Suppressor macrophage (primary cell): ENCODE measurements at places on chromosomes 12 and 14.

GRCh38 chr14:38207736-38208617 is at the start of gene SSTR1:
Gene SSTR1 (plus strand): TSS chr14:38207904. CDS start chr14:38209390, 1,486 bp downstream.
- no peak for DNase-seq

GRCh38 chr12:84128117-84128991 is 784.2 kb downstream of the SLC6A15 start:
- DNase-seq: no peak

GRCh38 chr14:104341532-104342434 is 203.4 kb downstream of the KIF26A start:
- peak; percentile 68 for DNase-seq

DNA sequence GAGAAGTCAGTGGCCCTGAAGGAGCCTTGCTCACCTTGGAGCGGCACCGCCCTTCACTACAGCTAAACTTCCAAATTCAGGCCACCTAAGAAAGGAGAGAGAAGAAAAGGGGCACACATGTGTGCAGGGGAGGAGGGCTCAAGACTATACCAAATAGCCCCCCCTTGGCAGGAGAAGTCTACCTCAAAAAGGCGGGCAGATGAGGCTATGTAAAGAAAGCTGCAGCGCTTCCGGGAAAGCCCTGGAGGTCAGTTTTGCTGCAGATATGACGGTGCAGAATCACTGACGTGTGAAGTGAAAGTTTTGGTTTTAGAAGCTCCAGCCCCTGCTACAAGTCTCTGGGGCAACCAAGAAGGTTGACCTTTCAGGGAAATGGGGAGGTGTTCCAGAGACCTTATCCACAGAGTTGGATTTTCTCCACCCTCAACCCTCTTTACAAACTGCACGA is 48.2 kb upstream of the PNMA1 start:
- peak; percentile 52 for DNase-seq

- no peak for DNase-seq
These were observed 47.9 kb upstream of the PLEKHG7 start for GRCh38 chr12:92654929-92655328.

- DNase-seq: peak; percentile 81
These were observed 59.8 kb upstream of the C12orf71 start for GRCh38 chr12:27142101-27142721.

- no peak for DNase-seq
These were observed 23.8 kb upstream of the DICER1 start for GRCh38 chr14:95180966-95181741.

GRCh38 chr14:34012978-34013720 is 62.3 kb upstream of the EGLN3 start:
- peak; percentile 86 for DNase-seq

DNA sequence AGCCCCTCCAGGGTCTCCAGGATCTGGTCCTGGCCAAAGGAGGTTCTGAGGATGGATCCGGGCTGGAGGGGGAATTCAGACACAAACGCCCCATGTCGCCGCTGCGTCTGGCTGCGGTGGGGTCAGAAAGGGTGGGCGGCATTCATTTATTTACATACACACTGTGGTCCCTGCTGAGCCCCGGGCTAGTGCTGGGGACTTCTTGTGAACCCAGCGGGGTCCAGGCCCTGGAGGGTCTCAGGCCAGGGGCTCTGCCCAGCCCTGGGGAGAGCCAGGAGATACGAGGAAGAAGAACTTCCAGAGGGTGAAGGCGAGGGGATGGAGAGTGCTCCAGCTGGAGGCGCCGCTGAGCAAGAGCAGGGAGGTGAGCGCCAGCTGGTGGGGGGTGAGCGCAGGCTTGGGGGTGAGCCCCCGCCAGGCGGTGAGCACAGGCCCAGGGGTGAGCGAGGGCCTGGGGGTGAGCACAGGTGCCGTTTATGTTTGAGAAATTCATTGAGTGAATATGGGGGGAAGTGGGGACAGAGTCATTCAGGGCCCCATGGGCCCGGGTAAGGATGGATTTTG is 68.1 kb downstream of the NCOR2 start:
- DNase-seq: no peak

- no peak for DNase-seq
These were observed 20.0 kb downstream of the ZFP36L1 start for GRCh38 chr14:68772761-68773381.

GRCh38 chr12:48198672-48198971 is 4.5 kb downstream of the OR10AD1 start:
- DNase-seq: no peak

DNA sequence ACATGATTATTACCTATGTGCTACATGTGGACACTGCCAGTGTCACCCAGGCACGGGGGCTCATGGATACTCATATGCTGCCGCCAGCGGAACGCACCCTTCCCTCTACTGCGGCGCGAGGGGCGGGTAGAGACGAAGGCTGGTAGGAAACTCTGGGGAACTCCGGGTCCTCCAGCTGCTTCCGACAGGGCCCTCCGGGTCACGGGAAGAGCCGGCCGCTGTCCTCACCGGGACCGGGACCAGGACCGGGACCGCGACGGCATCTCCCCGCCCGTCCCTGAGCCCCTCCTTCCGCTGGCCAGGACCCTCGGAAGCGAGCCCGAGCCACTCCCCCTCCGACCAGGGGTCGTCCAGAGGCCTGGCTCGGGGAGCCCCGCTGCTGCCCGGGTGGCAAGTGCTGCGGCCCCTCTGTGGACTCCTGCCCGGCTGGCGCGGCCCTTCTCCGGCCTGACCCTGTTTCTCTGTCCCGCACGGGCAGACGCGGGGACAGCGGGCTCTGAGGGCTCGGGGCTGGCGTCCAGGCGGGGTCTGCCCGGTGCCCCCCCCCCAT is 209.6 kb downstream of the ADGRD1 start:
- no peak for DNase-seq

GRCh38 chr14:64364907-64365306 is 23.2 kb upstream of the MTHFD1 start:
- no peak for DNase-seq

DNA sequence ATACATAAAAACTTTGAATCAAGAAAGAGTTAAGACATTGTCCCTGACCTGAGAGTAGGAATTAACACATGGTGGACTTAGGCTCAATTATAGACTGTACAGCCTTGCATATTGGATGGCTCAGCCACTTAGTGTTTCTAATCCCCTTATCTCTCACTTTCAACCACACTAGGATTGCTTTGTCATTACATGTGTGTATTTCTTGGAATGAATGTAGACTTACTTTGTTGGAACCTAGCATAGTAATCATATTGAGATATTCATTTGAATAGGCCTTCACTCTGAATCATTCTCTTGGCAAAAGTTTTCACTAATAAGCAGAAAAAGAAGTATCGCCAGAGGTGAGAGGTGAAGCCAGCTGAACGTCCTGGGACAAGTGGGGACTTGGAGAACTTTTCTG is 1973.9 kb upstream of the FLRT2 start:
- DNase-seq: no peak

- no peak for DNase-seq
These were observed 1.6 kb downstream of the STAB2 start for GRCh38 chr12:103588680-103589079.

DNA sequence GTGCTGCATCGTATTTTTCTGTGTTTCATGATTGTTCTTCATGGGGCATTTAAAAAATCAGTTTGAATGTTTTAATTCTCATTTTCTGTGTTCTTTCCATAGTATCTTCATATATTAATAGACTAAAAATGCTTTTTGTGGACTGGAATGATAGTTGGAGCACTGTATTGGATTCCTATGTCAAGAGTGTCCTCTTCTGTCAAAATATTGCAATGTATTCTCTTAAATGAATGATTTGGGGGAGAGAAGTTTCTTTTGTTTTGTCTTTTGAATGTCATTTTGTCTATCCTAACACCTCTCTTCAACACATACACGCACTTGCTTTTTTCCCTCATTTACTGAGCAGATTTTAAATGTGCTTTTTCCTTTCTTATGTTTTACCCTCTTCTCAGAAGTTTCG is 4.7 kb upstream of the EIF2S3B start:
- peak; percentile 17 for DNase-seq

DNA sequence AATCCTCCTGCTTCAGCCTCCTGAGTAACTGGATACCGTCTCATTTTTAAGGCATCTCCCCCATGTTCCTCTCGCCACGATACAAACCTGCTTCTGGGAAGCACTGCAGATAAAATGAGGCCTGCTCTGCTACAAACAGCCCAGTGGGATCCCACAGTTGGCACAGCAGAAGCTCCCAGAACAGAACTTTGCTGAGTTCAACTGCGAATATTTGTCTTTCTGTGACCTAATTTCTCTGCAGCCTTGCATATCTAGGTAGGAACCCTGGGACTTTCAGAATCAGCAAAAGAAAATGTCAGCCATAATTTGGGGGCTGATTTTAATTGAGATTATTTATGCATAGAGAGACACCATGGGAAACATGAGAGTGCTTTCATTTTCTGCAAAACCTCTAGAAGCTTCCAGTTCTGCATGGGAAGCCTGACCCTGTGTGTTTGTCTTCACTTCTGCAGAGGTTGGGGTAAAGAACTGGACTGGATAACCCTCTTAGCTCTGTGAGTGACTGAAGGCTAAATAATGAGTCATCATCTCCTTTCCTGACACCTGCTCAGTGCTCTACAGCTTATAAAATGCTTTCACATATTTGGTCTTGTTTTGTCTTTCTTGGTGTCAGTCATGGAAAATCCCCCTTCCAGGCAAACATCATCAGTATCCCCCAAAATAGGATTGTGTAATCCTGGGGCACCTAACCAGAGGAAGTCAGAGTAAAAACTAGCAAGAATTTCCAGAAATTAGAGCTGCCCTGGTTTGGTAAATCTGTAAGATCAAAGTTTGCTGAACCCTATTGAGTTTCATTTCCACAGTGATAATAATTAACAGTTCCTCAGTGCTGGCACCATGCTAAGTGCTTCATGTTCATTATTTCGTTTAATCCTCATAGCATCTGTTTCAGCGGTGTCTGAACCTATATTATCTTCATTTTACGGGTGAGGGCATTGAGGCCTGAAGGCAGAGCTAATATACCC is 185.8 kb downstream of the SLC15A4 start:
- DNase-seq: no peak

GRCh38 chr14:57611555-57612075 is 118.0 kb upstream of the CCDC198 start:
- DNase-seq: no peak

GRCh38 chr12:103475073-103475472 is 20.7 kb downstream of the C12orf42 start:
- DNase-seq: no peak

DNA sequence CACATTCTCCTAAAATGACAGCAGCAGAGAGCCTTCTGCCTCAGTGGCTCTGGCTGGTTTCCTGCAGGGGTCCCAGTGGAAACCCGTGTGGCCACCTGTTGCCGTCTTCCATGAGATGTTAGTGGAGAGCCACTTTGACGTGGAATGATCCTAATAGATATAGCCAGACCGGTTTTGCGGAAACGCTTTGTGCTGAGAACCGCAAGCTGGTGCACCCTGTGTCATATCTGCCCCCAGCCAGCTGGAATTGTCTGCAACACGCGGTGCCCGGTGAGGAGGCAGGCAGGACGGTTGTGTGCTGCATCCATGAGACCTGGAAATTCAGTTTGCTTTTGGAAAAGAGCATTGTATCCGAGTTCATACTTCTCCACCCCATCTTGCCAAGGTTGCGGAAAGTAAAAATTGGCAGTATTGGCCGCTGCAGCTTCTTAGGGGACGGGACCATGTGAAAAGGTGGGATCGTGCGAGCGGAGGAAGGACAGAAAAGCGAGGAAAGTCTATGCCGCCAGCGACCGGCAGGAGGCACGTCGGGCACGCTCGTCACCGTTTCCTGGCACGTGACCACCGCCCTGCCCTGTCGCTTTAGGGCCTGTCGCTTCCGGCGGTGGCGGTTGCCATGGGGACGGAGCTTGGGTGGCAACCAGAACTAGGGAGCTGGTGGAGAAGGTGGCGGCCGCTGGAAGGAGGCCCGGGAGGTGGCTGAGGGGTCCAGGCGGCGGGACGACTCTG is at the start of gene CFAP251:
TSS of gene CFAP251 (plus strand) at position 643 of the 729 bp plus-strand sequence. CDS start 2,714 bp downstream, outside the sequence.
- DNase-seq: peak; percentile 98

DNA sequence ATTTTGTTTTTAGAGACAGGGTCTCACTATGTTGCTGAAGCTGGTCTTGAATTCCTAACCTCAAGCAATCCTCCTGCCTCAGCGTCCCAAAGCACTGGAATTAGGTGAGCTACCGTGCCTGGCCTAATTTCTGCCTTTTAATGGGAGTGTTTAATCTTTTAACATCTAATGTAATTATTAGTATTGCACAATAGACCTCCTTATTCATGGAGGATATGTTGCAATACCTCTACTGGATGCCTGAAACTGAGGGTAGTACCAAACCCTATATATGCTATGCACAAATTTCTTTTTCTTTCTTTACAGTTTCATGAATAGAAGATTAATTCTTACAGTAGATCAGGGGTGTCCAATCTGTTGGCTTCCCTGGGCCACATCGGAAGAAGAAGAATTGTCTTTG is 47.8 kb downstream of the MYRFL start:
- no peak for DNase-seq

GRCh38 chr12:12018454-12018853 is 52.3 kb upstream of the BCL2L14 start:
- DNase-seq: no peak

- DNase-seq: no peak
These were observed 28.5 kb downstream of the TTC6 start for GRCh38 chr14:37623971-37624370.

- no peak for DNase-seq
These were observed 72.8 kb upstream of the IFNG-AS1 start for GRCh38 chr12:67916266-67916970.

GRCh38 chr12:20448781-20449180 is 80.4 kb downstream of the PDE3A start:
- DNase-seq: no peak

DNA sequence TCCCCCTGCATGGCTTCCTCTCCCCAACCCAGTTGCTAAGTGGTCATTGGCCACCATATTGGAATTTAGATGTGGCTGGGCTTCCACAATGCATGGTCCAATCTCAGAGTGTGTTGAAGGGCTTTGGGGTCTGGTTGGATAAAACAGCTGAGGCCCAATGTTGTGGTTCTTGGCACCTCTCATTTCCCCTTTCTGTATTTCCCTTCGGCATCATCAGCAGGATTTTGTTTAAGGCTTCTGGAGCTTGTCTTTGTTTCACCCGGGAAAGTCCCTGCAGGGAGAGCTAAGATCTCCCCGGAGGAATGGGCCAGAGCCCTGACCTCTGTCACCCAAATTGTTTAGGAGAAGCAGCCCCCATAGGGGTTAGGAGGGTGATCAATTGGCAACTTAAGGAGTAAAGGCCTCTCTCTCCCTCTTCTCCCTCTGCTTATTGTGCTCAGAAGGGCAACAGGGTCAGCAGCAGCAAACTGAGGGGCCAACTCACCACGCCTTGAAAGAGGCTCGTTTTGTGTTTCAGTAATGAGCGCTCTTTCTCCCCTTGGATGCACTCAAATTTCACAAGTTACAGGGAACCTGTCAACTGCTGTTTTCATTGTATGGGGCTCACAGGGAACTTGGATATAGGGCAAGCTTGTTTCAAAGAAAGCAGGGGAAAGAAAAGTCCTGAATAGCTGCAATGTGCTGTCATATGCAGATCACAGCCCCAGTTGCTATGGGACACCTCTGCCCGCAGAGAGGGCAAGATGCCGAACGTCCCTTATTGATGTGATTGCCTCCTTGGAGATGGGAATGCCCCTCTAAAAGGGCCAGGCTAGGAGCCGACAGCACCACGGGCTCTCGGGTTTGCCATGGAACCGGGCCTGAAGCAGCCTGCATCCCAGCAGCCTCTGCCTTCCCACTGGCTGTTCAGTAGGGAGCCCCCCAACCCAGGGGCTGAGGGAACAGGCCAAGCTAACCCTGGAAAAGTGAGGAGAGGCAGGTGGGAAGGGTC is 223.7 kb downstream of the ZFP36L1 start:
- DNase-seq: peak; percentile 68

GRCh38 chr12:114476159-114476558 is 70.2 kb upstream of the TBX5 start:
- DNase-seq: no peak

GRCh38 chr12:11731455-11731854 is 82.0 kb downstream of the ETV6 start:
- no peak for DNase-seq
